ENCODE measurements at places on chromosomes 12 and 14. TPM values are rescaled to one million over a fixed set of nuclear protein-coding genes. Genes with fewer than 3 reads are reported as not detected.

The HEBP1 gene
- 83.0 TPM for polyA plus RNA-seq

GRCh38 chr12:108454539-108455139 is 60.4 kb upstream of the FICD start:
- DNase-seq: no peak

The AQP2 gene
- not detected for polyA plus RNA-seq

DNA sequence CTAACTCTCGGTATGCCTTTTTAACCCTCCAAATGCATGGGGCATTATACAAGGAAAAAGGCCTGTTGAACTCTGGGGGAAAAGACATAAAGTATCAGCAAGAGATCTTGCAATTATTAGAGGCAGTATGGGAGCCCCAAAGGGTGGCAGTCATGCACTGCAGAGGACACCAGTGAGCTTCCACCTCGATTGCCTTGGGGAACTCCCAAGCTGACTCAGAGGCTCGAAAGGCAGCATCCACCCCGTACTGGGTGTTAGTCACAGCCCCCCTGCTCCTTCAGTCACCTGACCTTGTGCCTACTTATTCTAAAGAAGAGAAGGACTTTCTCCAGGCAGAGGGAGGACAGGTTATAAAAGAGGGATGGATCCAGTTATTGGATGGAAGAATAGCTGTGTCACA is 781.4 kb upstream of the TMEM132C start:
- DNase-seq: peak; percentile 96

The C12orf42 gene
- polyA plus RNA-seq: not detected

DNA sequence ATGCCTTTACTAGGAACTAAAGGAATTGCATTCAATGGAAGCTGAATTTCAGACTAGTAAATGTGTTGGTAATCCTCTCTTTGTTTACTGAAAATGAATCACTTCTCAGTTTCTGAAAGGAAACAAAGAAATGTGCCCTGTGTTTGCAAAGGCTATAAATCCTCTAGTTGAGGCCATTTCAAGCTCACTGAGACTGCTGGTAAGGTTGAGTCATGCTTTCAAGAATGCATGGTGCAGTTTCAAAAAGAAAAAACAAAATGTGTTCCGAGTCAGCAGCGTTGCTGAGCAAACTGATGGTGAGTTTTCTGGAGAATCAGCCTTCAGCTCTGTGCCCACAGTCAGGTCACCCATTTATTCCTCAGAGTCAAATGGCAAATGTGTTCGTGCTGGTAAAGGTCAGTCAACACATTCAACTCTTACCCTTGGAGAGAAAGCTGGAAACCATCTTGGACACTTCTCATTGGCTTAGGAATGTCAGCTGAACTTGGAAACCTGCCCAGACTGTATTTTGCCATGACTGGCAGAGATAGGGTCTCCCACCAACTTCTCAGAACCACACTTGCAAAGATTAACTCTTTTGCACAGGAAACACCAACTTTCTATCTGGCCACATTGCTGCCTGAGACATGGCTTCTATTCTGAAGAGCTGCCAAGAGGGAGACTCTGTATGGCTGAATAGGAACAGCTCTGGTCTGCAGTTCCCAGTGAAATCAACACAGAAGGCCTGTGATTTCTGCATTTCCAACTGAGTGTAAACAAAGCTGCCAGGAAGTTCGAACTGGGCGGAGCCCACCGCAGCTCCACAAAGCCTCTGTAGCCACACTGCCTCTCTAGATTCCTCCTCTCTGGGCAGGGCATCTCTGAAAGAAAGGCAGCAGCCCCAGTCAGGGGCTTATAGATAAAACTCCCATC is 484.4 kb downstream of the ATP23 start:
- peak; percentile 95 for DNase-seq

The CBX5 gene
- 29.6 TPM for polyA plus RNA-seq

GRCh38 chr14:105473677-105474482 is 741 bp upstream of the CRIP2 start:
- peak; percentile 90 for DNase-seq

GRCh38 chr14:101889366-101889765 is 75.0 kb upstream of the DYNC1H1 start:
- DNase-seq: no peak

The GALNT6 gene
- 3.9 TPM for polyA plus RNA-seq

- peak; percentile 77 for DNase-seq
These were observed 9.6 kb upstream of the FOXG1 start for GRCh38 chr14:28756884-28757570.

- DNase-seq: no peak
These were observed 157.4 kb downstream of the KIF26A start for GRCh38 chr14:104295681-104296387.

DNA sequence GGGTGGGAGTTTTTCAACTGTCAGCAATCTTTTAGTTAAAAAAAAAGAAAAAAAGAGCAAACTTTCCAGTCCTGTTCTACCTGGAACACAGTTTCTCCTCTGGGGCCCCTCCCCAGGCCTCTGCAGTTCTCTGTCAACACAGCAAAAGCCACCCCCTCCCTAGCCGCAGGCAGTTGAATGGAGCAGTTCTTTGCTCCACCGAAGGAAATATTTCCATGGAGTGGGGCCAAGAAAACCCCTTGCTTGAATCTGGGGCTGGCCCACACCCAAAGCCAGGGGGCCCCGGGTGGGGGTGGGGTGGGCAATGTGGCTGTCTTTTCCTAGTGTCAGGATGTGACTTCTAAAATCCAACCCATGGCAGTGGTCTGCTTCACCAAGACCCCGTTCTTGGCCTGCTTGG is 5.0 kb upstream of the MEG3 start:
- DNase-seq: no peak

DNA sequence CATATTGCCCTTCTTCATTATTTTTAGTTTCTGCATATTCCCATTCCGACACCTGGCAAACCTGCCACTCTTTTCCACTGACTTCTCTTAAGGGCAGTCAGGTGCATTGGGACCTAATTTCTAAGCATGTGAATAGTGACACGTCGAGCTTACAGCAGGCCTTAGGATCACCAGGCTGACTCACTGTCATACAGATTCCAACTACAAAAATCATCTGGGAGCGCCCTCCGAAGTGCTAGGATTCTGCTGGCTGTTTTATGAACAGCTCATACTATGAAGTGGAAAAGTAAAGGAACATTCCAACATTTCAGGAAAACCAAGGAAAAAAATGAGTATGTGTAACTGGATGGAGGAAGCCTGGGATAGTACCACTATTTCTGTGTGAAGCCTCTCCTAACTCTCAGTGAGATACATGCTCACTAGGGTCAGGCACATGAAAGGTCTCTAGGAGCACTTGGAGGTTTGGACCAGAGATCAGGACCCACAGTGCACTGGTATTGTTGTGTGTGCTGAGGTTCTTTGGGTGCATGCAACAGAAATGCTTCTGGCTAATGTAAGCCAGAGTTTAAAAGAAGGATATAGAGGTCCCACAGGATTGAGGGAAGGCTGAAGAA is 257.4 kb downstream of the ZFP36L1 start:
- DNase-seq: peak; percentile 94

The TMEM132C gene
- not detected for polyA plus RNA-seq

The SLC5A8 gene
- not detected for polyA plus RNA-seq

- DNase-seq: no peak
These were observed 1069.0 kb downstream of the FSCB start for GRCh38 chr14:43438056-43438455.

The MORN3 gene
- 0.63 TPM for polyA plus RNA-seq

- no peak for DNase-seq
These were observed 5.2 kb downstream of the LRRK2 start for GRCh38 chr12:40229690-40230651.

- DNase-seq: peak; percentile 46
These were observed 370.2 kb downstream of the DPF3 start for GRCh38 chr14:72523424-72524294.

DNA sequence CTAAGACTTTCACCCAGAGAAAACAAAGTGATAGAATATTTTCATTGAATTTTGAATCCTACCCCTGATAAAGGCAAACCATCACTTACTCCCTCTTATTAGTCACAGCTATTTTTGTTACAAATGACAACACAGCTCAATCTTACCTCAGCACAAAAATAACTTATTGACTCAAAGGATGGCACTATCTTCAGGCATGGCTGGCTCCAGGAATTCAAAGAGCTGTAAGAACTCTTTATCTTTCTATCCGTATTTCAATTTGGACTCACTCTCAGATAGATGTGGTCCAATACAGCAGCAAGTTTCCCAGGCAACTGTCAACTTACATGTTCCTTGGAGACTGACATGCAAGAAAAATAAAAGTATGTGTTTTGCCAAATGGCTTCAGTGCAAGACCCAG is 709.4 kb upstream of the MDGA2 start:
- DNase-seq: no peak

GRCh38 chr14:81342850-81343580 is 57.1 kb downstream of the STON2 start:
- DNase-seq: no peak

DNA sequence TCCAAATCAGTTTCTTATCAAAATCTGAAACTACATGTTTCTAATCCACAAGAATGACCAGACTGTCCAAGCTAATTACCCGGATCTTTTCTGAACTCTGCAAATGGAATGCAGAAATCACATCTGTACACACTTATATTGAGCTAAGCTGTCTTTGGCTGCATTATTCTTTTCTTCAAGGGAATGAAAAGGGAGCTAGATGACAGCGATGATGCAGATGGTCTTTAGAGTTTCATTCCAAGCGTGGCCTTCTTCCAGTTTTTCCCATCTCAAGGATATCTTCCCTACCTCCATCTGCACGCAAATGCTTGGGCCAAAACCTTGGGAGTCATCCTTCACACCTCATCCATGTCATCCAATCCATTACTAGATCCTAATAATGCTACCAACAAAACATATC is 12.6 kb downstream of the KCNH5 start:
- DNase-seq: no peak

- DNase-seq: no peak
These were observed 37.7 kb downstream of the C12orf50 start for GRCh38 chr12:87991483-87991882.

DNA sequence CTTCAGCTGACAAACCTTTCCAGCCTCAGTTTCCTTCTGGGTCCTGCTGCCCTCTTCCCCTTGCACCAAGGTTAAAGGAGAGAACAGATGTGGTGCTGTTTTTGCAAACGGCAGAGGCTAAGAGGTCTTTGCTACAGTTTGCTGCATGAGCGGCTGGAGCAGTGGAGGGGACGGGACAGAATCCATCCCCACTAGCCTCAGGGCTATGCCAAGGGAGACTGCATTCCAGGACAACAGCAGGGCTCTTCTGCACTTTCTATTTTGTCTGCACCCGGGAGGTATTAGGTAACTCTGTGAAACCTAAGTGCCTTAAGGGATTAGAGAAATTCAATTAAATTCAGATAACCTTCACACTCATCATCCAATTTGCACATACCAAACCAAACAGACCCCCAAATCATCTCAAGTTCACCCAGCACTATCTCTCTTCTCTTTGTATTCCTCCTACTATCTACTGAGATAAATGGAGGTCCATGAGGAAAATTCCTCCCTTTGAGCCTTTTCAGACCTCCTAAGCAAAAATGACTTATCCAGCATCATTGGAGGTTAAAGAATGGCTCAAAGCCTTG is 103.8 kb upstream of the VRK1 start:
- DNase-seq: no peak

DNA sequence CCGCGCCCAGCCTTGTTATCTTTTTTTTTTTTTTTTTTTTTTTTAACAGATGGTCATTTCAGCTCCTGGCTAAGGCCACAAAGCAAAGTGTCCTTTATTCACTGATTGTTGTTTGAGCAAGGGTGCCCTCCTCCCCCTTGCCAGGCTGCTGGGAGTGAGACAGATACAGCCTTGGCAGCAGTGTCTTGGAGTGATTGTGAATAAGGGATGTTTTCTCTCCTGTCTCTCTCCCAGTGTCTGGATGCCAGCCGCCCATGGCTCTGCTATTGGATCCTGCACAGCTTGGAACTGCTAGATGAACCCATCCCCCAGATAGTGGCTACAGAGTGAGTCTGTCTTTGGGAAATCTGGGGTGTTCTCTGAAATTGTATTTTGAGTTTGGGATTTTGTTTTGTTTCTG is 28.7 kb downstream of the FNTB start:
- no peak for DNase-seq

GRCh38 chr12:116384691-116385485 is 107.4 kb upstream of the MED13L start:
- peak; percentile 82 for DNase-seq

DNA sequence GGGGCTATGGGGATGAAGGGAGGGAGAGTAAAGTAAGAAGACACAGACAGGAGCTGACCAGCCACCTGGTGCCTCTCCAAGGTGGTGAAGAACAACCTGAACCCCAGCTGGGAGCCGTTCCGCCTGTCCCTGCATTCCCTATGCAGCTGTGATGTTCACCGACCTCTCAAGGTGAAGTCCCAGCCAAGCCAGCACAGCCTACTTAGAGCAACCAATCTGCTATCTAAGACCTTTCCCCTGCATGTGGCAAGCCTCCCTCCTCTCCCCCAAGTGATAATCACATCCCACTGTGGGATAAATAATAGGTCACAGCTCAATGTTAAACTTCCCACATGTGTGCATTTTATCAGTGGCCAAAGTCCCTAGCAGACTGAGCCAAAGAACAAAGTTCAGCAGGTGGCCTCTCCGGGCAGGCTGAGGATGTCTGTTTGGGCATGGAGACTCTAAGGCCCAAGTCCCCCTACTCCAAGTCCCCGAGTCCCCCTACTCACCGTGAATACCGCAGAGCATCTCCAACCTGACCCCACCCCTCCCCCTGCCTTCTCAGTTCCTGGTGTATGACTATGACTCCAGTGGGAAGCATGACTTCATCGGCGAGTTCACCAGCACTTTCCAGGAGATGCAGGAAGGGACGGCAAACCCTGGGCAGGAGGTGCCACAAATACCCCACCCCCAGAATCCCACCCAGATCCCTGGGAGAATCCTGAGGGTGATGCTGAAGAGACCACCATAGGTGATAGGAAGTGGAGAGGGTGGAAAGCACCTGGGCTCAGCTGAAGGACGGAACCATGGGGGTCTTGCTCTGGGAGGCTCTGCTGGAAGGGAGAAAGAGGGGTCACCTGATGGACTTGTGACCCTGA is 3.5 kb downstream of the CPNE6 start:
- no peak for DNase-seq

DNA sequence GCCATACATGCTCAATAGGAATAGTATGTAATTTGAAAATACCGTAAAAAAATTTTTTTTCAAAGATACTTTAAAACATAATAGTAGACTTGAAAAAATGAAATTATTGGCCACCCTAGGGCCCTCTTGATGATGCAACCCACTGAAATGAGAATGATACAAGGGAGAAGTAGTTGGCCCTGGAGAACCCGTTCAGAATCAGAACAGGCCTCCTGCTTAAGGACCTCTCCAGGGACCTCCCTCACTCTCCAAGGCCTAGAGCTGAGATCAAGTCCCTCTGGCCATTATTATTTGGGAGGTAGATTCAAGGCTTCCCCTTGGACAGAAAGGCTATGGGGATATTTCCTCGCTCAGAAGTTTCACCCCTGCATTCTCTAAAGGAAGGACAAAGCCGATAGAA is 11.9 kb downstream of the LALBA start:
- DNase-seq: no peak

The ACTR6 gene
- 29.7 TPM for polyA plus RNA-seq

The SMIM41 gene
- not detected for polyA plus RNA-seq
